ENCODE measurements at places on chromosomes 12 and 14.

DNA sequence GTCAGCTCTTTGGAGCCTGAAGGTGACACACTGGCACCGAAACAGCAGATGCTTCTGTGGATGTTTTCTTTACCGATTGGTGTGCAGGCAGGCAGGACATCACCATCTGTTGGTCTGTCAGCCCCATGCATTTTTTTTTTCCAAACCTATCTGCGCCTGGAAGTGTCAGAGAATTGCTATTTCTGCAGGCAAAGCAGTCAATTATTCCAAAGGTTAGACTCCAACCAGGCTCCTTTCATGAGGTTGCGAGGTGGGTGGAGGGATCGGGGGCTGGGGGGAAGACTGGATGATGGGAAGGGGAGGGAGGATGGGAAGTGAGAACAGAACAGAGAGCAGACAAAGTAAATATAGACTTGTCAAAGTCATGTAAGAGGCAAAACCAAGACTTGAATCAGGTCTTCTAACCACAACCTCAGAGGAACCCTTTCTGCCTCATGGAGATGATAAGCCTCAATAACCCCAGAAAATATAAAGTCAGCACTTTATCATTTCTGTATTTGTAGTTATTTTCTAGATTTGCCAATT lies 117.7 kb downstream of the OTOGL start:
- DNase-seq: no peak

- no peak for DNase-seq
These were observed 17.1 kb downstream of the LRFN5 start for GRCh38 chr14:41623736-41624135.

- no peak for DNase-seq
These were observed 17.1 kb downstream of the SLC24A4 start for GRCh38 chr14:92340071-92340470.

- DNase-seq: no peak
These were observed 157.7 kb upstream of the TMEM132C start for GRCh38 chr12:128109236-128109635.

- no peak for DNase-seq
These were observed 41.4 kb downstream of the ACTN1 start for GRCh38 chr14:68937471-68938270.

Measured in mesenchymal stem cell (in vitro differentiated cells and primary cell).